ENCODE measurements at places on chromosomes 12 and 14. TPM values are rescaled to one million over a fixed set of nuclear protein-coding genes. Genes with fewer than 3 reads are reported as not detected.

Gene ZFC3H1
- 54.6 TPM for total RNA-seq

Gene KLRB1
- 30.2 TPM for total RNA-seq

Gene TSPAN11
- total RNA-seq: not detected

Gene KSR2
- not detected for total RNA-seq

Gene PAN2
- total RNA-seq: 48.7 TPM

Gene RPL10L
- not detected for total RNA-seq

Gene ZBTB42
- 4.9 TPM for total RNA-seq

Gene MAP3K9
- total RNA-seq: 6.0 TPM

Gene OR6C2
- not detected for total RNA-seq

Gene HOTAIR
- total RNA-seq: not detected

Gene KIF5A
- 2.1 TPM for total RNA-seq

Gene ST8SIA1
- 2.7 TPM for total RNA-seq

Gene EFS
- not detected for total RNA-seq

Gene GXYLT1
- 8.4 TPM for total RNA-seq

Gene CLEC6A
- total RNA-seq: not detected

Gene TPPP2
- total RNA-seq: not detected

Gene HPD
- total RNA-seq: not detected

Gene DDX11
- 240 TPM for total RNA-seq

Gene SMARCC2
- total RNA-seq: 150 TPM

Gene PIGH
- total RNA-seq: 16.3 TPM

Gene GRIP1
- total RNA-seq: 1.9 TPM

Gene MYF6
- not detected for total RNA-seq

Gene BMAL2
- 23.1 TPM for total RNA-seq

Gene MYF5
- not detected for total RNA-seq

Gene RNASE3
- total RNA-seq: not detected

Gene FZD10
- total RNA-seq: not detected

Gene DCN
- total RNA-seq: not detected

Gene OSBPL8
- 112 TPM for total RNA-seq

Gene ANKS1B
- 1.1 TPM for total RNA-seq

Gene GYS2
- total RNA-seq: not detected

Gene LALBA
- total RNA-seq: not detected

Gene C12orf54
- not detected for total RNA-seq

Gene TAS2R46
- 1.1 TPM for total RNA-seq

Gene LRP1-AS
- total RNA-seq: not detected

Gene HSPB8
- total RNA-seq: not detected

Gene ARHGAP9
- 363 TPM for total RNA-seq

Gene CCDC59
- total RNA-seq: 50.8 TPM

Gene BEGAIN
- total RNA-seq: 1.8 TPM

Gene ACSS3
- not detected for total RNA-seq

Gene MIP
- total RNA-seq: not detected

Gene FAM90A1
- total RNA-seq: not detected

Gene AMHR2
- total RNA-seq: not detected

Measured in activated CD8-positive, alpha-beta memory T cell treated with anti-CD3 and anti-CD28 coated beads, Interleukin-2, amount 10 ng/mL, durations not matched to agents 7 days and 5 days (primary cell).